ENCODE measurements at places on chromosomes 3 and 15.

DNA sequence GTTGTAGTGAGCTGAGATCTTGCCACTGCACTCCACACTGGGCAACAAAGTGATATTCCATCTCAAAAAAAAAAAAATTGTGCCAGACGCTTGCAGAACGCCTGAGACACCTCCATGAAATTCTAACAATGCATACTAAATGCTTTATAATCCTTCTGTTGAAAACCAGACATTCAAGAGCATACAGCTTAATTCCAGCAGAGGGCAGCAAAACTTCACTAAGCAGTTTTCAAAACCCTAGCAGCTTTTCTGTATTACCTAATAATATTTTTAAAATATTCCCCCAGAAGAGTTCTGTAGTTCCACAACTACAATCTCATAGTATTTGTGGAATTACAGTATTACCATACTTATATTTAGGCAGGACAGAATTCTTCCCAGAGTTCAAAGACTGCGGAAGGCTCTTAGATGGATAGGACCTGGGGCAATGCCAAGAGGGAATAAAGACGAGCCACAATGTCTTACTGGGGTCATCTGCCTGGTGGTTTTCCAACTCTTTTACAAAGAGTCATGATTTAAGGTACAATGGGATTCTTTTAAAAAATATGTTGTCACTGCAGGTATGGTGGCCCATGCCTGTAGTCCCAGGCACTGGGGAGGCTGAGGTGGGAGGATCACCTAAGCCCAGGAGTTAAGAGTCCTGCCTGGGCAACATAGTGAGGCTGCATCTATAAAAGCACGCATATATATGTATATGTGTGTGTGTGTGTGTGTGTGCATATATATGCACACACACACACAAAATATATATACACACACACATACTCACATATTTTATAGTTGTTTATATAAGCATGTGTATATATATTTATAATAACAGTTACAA is 19.6 kb upstream of the TASOR start:
- H3K27ac ChIP-seq = no peak overlapping the region
- no peaks in the 10 kb centered on the region for H3K36me3 ChIP-seq
- DNase-seq = peak; percentile 51
- H3K27me3 ChIP-seq = no peaks in the 10 kb centered on the region
- no peak overlapping the region for H3K4me3 ChIP-seq

DNA sequence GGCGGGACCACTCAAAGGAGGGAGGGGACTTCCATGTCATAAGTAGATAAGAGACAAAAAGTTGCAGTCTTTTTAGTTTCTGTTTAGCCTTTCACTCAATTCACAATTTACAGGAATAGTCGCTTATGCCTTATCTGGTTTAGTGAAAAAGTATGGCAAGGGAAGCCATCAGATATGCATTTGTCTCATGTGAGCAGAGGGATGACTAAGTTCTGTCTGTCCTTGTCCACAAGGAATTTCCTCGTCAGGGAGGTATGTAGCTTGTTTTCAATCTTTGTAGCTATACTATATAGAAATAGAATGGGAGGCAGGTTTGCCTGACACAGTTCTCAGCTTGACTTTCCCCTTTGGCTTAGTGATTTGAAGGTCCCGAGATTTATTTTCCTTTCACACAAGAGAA is 882.8 kb downstream of the NAALADL2 start:
- H3K27ac ChIP-seq = no peak overlapping the region
- no peak overlapping the region for H3K4me3 ChIP-seq
- no peaks in the 10 kb centered on the region for H3K4me1 ChIP-seq
- DNase-seq = no peak

- H3K4me1 ChIP-seq = no peaks in the 10 kb centered on the region
- H3K4me3 ChIP-seq = no peak overlapping the region
- no peaks in the 10 kb centered on the region for H3K27me3 ChIP-seq
- H3K36me3 ChIP-seq = peaks cover 31% of the 10 kb centered on the region
These were observed 11.4 kb upstream of the C3orf20 start for GRCh38 chr3:14663396-14664135.

GRCh38 chr3:183930086-183930485 is 45.4 kb upstream of the PARL start:
- H3K4me1 ChIP-seq = no peaks in the 10 kb centered on the region
- no peak overlapping the region for H3K4me3 ChIP-seq
- no peaks in the 10 kb centered on the region for H3K27me3 ChIP-seq
- DNase-seq = no peak

- H3K4me1 ChIP-seq = no peaks in the 10 kb centered on the region
- H3K27me3 ChIP-seq = peaks cover 6% of the 10 kb centered on the region
- H3K4me3 ChIP-seq = no peak overlapping the region
- no peak for DNase-seq
- no peaks in the 10 kb centered on the region for H3K36me3 ChIP-seq
- no peak overlapping the region for H3K27ac ChIP-seq
These were observed 39.4 kb upstream of the PCSK6 start for GRCh38 chr15:101528917-101529299.

- no peak overlapping the region for H3K4me3 ChIP-seq
- no peaks in the 10 kb centered on the region for H3K4me1 ChIP-seq
- no peak for DNase-seq
- no peaks in the 10 kb centered on the region for H3K27me3 ChIP-seq
- no peak overlapping the region for H3K27ac ChIP-seq
These were observed 97.4 kb upstream of the RBMS3 start for GRCh38 chr3:29183346-29184087.

DNA sequence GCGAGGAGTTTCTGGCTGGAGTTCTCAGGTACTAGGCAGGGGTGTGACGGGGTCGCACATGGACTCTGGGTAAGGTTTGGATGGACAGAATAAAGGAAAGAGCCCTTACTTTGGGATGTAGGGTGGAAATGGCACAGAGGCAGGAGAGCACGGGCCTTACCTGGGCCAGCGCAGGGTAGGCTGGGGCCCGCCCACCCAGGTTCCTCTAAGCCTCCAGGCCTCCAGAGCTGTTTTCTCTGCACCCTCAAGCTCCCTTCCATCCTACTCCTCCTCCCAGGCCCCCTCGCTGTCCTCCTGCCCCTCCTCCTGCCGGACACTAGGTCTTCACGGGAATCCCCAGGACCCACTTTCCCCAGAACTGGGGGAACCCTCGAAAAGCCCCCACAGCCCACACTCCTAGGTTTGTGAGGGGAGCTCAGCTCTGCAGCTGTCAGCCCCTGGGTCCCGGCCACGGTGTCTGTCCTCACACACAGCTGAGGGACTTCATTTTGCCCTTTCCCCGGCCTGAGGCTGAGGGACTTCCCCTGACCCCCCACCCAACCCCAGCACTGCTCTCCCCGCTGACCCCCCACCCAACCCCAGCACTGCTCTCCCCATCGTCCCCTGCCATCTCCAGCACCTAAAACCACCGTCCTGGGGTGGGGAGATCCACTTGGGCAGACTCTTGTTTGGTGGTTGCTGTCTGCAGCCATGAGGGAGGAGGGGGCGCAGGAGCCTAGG is 53.0 kb upstream of the PCSK6 start:
- H3K4me1 ChIP-seq = no peaks in the 10 kb centered on the region
- no peaks in the 10 kb centered on the region for H3K36me3 ChIP-seq
- no peak for DNase-seq
- no peak overlapping the region for H3K4me3 ChIP-seq
- no peak overlapping the region for H3K27ac ChIP-seq

GRCh38 chr3:27614592-27614991 is 107.5 kb downstream of the EOMES start:
- H3K27me3 ChIP-seq = no peaks in the 10 kb centered on the region
- no peak for DNase-seq

- H3K27ac ChIP-seq = no peak overlapping the region
- DNase-seq = no peak
- H3K4me1 ChIP-seq = no peaks in the 10 kb centered on the region
- no peak overlapping the region for H3K4me3 ChIP-seq
- H3K36me3 ChIP-seq = peaks cover 78% of the 10 kb centered on the region
These were observed 85.5 kb downstream of the VPS13C start for GRCh38 chr15:61974759-61975158.

- no peak overlapping the region for H3K4me3 ChIP-seq
- H3K36me3 ChIP-seq = no peaks in the 10 kb centered on the region
- H3K27me3 ChIP-seq = no peaks in the 10 kb centered on the region
- H3K4me1 ChIP-seq = no peaks in the 10 kb centered on the region
These were observed 33.1 kb upstream of the EIF5A2 start for GRCh38 chr3:170941551-170941950.

DNA sequence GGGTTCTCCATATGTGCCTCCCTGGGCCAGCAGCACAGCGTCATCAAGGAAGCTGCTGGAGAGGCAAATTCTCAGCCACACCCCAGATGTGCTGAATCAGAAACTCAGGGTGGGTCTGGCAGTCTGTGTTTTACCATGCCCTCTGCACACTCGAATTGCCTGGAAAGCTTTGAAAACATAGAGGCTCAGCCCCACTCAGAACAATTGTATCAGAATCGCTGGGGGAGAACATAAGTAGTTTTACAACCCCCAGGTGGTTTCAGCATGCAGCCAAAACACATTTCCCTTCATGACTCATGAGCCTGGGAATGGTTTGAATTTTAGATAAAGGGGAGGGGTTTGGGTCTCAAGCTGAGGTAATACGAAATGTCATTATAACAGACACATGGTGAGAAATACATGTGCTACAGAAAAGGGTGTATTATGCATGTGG is 9.6 kb downstream of the TGM4 start:
- H3K36me3 ChIP-seq = no peaks in the 10 kb centered on the region
- H3K27ac ChIP-seq = no peak overlapping the region
- no peaks in the 10 kb centered on the region for H3K27me3 ChIP-seq
- H3K4me1 ChIP-seq = no peaks in the 10 kb centered on the region

DNA sequence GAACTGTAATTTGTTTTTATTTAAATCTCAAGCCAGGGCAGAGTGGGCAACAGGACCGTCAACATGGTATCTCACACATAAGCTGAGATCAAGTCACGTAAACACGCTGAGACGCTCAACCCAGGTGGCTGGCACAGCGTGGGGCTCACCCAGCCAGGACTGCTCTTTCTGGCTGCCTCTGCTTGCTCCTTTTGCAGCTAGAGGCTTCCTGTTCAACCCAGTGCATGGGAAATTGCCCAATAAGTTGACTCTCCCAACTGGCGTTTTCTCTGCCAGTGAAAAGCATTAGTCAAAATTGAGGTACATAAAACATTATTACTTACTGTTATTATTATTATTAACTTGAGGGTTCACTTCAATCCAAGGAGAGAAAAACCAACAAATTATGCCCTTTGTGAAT is 398.1 kb downstream of the NR2F2 start:
- no peaks in the 10 kb centered on the region for H3K4me1 ChIP-seq
- no peaks in the 10 kb centered on the region for H3K36me3 ChIP-seq
- H3K27ac ChIP-seq = no peak overlapping the region
- no peaks in the 10 kb centered on the region for H3K27me3 ChIP-seq

- H3K27me3 ChIP-seq = no peaks in the 10 kb centered on the region
- H3K4me1 ChIP-seq = no peaks in the 10 kb centered on the region
- DNase-seq = no peak
- no peak overlapping the region for H3K4me3 ChIP-seq
These were observed 15.1 kb downstream of the KNG1 start for GRCh38 chr3:186732169-186732766.

GRCh38 chr3:41050144-41050543 is 149.2 kb upstream of the CTNNB1 start:
- H3K36me3 ChIP-seq = no peaks in the 10 kb centered on the region
- no peak overlapping the region for H3K27ac ChIP-seq
- DNase-seq = no peak
- H3K27me3 ChIP-seq = no peaks in the 10 kb centered on the region
- no peaks in the 10 kb centered on the region for H3K4me1 ChIP-seq

GRCh38 chr3:32569540-32570420 is 878 bp downstream of the DYNC1LI1 start:
- H3K36me3 ChIP-seq = no peaks in the 10 kb centered on the region
- no peaks in the 10 kb centered on the region for H3K27me3 ChIP-seq
- DNase-seq = peak; percentile 81
- no peaks in the 10 kb centered on the region for H3K4me1 ChIP-seq
- peak overlapping the region; percentile 99 for H3K27ac ChIP-seq
- peak overlapping the region; percentile 96 for H3K4me3 ChIP-seq

GRCh38 chr3:54273791-54274190 is 151.4 kb downstream of the CACNA2D3 start:
- H3K36me3 ChIP-seq = no peaks in the 10 kb centered on the region
- no peaks in the 10 kb centered on the region for H3K27me3 ChIP-seq

DNA sequence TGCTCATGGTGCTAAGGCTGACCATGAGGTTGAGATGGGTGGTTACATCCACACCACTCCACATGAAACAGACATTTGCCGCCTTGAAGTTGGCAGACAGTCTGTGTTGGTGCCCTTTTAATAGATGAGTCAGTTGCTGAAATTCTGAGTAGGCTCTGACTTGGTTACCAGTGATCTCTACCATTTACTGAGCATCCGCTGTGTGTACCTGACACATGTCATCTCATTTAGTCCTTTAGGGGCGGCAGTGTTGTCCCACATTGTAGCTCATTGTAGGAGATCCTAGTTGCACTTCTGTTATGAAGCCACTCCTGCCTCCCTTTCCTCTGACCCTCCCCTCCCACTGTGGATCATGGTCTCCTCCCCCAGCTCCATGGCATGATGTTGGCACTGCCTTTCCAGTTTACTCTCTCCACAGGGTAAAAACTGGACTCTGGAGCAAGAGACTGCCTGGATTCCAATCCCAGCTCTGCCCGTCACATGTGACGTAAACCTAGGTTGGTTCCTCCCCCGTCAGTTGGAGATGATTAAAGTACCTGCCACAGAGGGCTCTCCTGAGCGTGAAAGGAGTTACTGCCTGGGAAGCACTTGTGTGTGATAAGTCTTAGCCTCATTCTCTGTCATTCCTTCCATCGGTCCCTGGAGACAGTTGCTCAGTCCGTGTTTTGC is 21.6 kb downstream of the SLCO3A1 start:
- no peaks in the 10 kb centered on the region for H3K4me1 ChIP-seq
- H3K4me3 ChIP-seq = no peak overlapping the region
- H3K27ac ChIP-seq = no peak overlapping the region
- no peaks in the 10 kb centered on the region for H3K36me3 ChIP-seq
- no peaks in the 10 kb centered on the region for H3K27me3 ChIP-seq
- no peak for DNase-seq

DNA sequence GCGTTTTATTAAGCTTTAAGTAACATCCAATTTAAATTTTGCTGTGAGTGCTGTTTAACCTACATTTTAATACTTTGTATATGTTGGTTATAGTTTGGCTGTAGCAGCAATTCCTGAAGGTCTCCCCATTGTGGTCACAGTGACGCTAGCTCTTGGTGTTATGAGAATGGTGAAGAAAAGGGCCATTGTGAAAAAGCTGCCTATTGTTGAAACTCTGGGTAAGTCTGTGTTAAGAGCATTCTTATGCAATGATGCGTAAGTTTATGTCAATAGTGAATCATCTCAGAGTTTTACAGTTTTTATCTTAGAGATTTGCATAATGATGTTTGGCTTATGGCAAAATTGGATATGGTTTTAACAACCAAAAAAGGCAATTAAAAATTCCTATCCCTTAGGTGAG is 62.7 kb downstream of the ASTE1 start:
- H3K27me3 ChIP-seq = no peaks in the 10 kb centered on the region
- H3K27ac ChIP-seq = no peak overlapping the region
- H3K4me1 ChIP-seq = no peaks in the 10 kb centered on the region
- DNase-seq = peak; percentile 53
- no peak overlapping the region for H3K4me3 ChIP-seq

DNA sequence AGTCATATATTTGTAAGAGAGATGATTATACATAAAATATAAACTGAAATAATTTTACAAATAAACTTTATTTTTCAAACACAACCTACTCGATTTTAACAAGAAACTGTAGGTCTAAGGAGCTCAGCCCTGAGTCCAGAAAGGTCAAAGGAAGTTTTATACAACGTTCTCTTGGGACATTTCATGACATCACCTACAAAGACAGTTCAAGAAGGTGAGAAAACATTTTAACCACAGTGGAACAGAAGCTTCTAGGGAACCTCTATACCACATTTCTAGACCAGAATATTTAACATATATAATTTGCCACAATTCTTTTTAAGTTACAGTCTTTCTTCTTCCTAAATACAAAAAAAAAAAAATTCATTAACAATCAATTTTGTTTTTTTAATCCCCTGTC is 40.1 kb downstream of the CBLB start:
- peaks cover 3% of the 10 kb centered on the region for H3K4me1 ChIP-seq
- no peak for DNase-seq
- H3K27ac ChIP-seq = no peak overlapping the region
- H3K27me3 ChIP-seq = no peaks in the 10 kb centered on the region

Data from neuronal stem cell (in vitro differentiated cells).